ENCODE measurements at places on chromosomes 5 and 9. TPM values are rescaled to one million over a fixed set of nuclear protein-coding genes. Genes with fewer than 3 reads are reported as not detected.
A peak's percentile ranks its signal among the peaks of the same experiment; 100 is the strongest.

DNA sequence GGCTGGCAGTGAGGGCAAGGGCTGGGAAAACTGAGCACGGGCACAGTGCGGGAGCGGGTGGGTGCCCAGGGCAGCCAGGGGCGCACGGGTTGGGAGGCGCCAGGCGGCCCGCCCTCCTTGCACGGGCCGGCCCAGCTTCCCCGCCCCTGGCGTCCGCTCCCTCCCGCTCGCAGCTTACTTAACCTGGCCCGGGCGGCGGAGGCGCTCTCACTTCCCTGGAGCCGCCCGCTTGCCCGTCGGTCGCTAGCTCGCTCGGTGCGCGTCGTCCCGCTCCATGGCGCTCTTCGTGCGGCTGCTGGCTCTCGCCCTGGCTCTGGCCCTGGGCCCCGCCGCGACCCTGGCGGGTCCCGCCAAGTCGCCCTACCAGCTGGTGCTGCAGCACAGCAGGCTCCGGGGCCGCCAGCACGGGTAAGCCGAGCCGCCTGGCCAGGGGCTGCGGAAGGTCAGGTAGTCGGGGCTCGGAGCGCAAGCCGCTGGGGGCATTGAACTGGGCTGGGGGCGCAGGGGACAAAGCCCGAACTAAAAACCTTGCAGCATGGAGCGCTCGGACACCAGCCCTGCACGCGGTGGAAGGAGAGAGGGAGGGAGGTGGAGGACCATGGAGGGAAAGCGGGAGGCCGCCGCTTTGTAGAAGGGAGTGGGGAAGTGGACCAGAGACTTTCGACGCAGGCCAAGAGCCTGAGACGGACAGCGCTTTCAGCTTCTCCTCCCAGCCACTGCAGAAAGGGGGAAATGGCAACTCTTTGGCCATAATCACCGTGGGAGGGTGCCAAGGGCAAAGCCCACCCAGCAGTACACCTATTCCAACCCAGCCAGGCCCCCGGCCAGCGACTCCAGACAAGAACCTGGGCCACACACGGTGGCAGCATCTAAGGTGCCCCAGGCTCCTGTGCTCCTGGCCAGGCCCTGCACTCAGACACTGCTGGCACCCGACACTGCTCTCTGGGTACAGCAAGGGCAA, at the start of gene TGFBI:
Gene TGFBI (plus strand): TSS at position 207 of the 961 bp plus-strand sequence. CDS start 68 bp downstream, at position 275.
- H3K27me3 ChIP-seq: no peaks in the 10 kb centered on the region
- peak within 1 kb of the TSS; percentile 94 for H3K4me3 ChIP-seq
- peak within 1 kb of the TSS; percentile 38 for H3K27ac ChIP-seq

DNA sequence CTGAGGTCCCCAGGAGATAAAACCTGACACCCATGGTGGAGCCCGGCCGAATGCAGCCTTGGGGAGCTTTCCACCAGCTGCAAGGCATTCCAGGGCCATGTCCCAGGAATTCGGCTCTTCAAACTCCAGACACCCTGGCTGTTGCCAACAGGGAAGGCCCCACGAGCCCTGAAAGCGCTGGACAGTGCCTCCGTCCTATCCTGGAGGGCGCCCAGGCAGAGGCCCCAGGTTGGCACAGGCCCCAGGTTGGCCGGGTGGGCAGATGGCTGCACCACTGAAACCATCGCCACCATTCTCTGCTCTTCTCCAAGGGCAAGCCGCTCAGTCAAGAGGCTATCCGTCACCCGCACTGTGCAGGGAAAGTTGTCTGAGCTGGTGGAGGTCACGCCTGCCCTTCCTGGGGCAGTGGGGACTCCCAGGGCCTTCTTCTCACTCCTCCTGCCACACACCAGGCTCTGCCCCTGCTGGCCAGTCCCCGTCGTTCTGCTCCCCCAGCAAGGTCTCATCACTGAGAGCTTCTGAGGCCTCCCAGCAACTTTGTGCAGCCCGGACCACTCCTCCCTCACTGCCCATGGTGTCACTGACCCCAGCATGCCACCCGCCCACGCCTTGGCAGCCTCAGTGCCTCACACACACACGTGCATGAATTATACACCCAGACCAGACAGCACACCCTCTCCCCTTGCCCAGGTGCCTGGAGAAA, 21.2 kb downstream of the SLC6A3 start:
- no peaks in the 10 kb centered on the region for H3K4me1 ChIP-seq
- H3K4me3 ChIP-seq: no peak overlapping the region
- DNase-seq: no peak
- H3K36me3 ChIP-seq: no peaks in the 10 kb centered on the region
- peaks cover 88% of the 10 kb centered on the region for H3K27me3 ChIP-seq
- no peak overlapping the region for H3K27ac ChIP-seq

GRCh38 chr5:1431021-1431811, 14.0 kb downstream of the SLC6A3 start:
- peaks cover 99% of the 10 kb centered on the region for H3K27me3 ChIP-seq
- no peak overlapping the region for H3K4me3 ChIP-seq
- no peaks in the 10 kb centered on the region for H3K4me1 ChIP-seq
- no peak for DNase-seq
- no peak overlapping the region for H3K27ac ChIP-seq

- DNase-seq: no peak
- no peak overlapping the region for H3K4me3 ChIP-seq
- peaks cover 11% of the 10 kb centered on the region for H3K4me1 ChIP-seq
- H3K27me3 ChIP-seq: peaks cover 74% of the 10 kb centered on the region
- H3K36me3 ChIP-seq: no peaks in the 10 kb centered on the region
Measured at GRCh38 chr9:91840469-91840868, 109.6 kb downstream of the ROR2 start.

DNA sequence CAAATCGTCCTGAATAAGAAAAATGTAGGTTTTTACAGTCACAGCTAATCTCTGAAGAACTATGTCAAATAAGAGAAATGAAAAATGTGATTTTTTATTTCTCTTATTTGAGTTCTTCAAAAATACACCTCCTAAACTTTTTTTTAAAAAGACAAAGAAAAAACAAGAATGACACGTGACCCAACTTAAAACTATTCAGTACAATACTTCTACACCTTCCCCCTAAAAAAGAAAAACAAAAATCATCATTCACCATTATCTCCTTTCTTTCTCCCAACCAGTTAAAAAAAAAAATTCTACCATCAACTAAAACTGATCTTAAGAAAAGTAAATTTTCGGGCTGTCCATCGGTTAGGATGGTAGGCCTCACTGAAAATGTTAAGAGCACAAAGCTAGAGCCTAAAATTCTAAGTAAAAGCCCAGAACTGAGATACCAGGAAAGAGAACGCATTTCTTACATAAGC, 2.1 kb downstream of the RNF145 start:
- H3K4me3 ChIP-seq: peak overlapping the region; percentile 73
- H3K27ac ChIP-seq: peak overlapping the region; percentile 86
- H3K36me3 ChIP-seq: peaks cover 10% of the 10 kb centered on the region
- H3K4me1 ChIP-seq: peaks cover 34% of the 10 kb centered on the region
- DNase-seq: no peak

DNA sequence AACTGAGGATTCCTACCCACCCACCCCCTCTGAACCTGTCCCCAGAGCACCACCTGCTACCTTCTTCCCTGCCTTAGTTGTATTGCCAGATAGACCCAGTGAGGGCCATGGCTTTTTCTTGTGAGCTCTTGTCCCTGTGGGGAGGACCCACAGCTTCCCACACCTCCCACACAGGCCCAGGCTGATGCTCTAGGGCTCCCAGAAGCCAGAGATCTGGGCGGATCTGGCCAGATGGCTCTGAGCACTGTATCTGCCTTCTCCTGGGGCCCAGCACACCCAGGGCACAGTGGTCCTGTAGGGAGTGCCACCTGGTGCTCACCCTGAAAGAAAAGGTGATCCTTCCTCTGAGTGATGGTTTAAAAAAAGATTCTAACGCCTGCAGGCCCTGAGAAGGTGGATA, 131.7 kb downstream of the DAB2IP start:
- H3K4me1 ChIP-seq: no peaks in the 10 kb centered on the region
- no peak for DNase-seq
- no peak overlapping the region for H3K27ac ChIP-seq
- no peak overlapping the region for H3K4me3 ChIP-seq
- no peaks in the 10 kb centered on the region for H3K27me3 ChIP-seq

DNA sequence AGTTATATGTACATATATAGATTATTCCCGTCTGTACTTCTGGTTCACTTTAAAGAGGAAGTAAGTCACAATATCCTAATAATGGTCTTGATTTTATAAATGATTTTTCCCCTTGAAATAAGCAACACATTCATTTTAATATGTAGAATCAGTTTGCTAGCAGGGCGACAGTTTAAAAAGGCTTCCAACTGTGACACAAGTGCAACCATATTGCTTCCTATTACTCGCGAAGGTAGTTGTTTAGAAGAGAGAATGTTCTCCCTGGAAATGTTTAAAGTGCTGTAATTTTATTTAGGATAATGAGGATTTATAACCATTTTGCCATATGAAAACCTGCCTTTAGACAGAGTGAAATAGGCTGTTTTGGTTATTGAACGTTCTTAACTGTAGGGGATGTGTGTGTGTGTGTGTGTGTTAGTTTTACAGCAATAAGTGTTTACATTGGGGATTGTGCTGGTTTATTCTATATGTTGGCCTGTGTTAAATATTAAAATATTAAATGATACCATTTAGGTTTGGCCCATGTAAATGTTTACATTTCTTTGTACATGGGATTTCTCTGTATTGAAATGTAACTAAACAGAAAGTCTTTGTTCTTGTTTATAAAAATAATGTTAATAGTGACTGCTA, 138.3 kb downstream of the PBX3 start:
- no peak overlapping the region for H3K4me3 ChIP-seq
- H3K27me3 ChIP-seq: no peaks in the 10 kb centered on the region
- peaks cover 10% of the 10 kb centered on the region for H3K4me1 ChIP-seq
- no peaks in the 10 kb centered on the region for H3K36me3 ChIP-seq
- no peak overlapping the region for H3K27ac ChIP-seq

- H3K36me3 ChIP-seq: no peaks in the 10 kb centered on the region
- peaks cover 63% of the 10 kb centered on the region for H3K27me3 ChIP-seq
- no peaks in the 10 kb centered on the region for H3K4me1 ChIP-seq
Measured at GRCh38 chr9:91991721-91992341, 41.8 kb upstream of the ROR2 start.

DNA sequence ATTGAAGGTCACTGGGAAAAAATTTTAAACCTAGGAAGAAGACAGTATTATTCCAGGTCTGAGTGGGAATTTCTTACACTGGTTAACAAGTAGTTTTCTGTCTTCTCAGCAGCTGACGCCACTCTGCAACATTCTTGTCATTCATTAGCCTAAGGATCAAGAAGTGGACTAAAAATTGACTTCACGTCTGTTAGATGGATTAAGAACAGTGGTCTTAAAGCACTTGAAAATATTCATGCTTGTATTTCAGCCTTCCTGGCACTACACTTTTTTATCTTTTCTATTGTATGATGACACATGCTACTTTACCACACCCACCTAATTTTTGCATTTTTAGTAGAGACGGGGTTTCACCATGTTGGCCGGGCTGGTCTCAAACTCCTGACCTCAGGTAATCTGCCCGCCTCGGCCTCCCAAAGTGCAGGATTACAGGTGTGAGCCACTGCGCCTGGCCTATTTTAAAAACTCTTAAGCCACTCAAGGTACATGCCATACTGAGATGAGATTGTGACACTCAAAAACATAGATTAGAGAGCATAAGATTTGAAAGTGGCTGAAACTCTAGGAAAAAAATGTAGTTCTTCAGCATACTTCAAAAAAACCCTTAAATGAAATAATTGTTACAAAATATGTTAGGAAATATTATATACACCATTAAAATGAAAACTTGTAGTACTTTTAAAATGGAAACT, 8.4 kb downstream of the MATR3 start:
- peaks cover 27% of the 10 kb centered on the region for H3K4me1 ChIP-seq
- H3K27ac ChIP-seq: no peak overlapping the region

- H3K27me3 ChIP-seq: no peaks in the 10 kb centered on the region
- DNase-seq: no peak
- no peaks in the 10 kb centered on the region for H3K36me3 ChIP-seq
Measured at GRCh38 chr5:157997991-157998504, 139.1 kb upstream of the CLINT1 start.

DNA sequence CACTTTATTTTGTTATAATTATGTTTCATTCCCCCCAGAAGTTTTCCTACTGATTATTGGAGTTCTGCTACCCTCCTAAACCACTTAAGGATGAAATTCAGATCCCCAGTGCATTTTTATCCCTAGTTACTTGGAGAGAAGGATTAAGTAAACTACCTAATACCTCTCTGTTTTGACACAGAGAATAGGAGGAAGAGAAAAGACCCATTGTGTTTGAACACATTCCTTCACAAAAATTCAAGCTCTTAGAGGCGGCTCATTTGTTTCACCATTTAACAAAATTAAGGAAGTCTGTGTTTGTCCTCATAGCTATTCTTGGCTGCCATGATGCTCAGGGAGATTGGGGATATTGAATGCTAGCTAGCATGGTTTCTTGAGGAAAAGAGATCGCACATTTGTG, 492.6 kb downstream of the EBF1 start:
- DNase-seq: no peak
- peaks cover 3% of the 10 kb centered on the region for H3K27me3 ChIP-seq
- no peaks in the 10 kb centered on the region for H3K36me3 ChIP-seq
- no peak overlapping the region for H3K4me3 ChIP-seq
- H3K27ac ChIP-seq: no peak overlapping the region

DNA sequence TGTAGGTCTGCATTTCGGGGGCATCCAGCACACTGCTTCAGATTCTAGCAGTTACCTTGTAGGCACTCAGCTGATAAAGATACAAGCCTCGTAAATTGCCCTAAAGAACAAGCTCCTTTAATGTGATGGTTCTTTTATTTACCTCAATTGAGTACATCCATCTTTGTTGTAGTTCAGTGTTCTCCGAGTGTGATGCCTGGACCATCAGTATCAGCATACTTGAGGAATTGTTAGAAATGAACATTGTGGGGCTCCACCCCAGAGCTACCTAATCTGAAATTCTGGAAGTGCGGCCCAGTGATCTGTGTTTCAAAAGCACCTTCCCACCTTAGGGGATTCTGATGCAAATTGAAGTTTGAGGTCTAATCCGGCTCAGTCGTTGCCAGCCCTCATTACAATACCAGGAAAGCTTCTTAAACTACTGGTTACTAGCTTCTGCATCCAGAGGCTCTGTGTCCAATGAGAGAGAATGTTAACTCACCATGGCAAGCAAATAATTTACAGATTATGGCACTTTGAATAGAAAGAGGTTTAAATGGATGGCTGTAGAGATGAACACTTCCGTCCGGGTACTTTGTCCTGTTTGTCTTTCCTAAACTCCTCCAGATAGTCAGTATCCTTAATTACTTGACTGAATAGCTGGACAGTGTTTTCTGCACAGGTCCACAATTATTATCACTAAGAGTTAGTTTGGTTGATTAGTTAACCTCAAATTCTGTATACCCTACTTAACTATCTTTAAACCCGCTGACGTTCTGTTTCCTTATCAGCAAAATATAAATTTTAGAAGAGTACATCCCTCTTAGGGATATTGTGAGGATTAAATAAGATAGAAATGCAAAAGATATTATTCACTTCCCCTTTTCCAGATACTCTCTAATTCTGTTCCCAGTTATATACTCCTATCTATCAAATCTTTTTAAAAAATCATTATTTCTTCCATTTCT, 47.9 kb downstream of the RAI14 start:
- H3K36me3 ChIP-seq: peaks cover 47% of the 10 kb centered on the region
- H3K27me3 ChIP-seq: no peaks in the 10 kb centered on the region
- peaks cover 26% of the 10 kb centered on the region for H3K4me1 ChIP-seq
- no peak overlapping the region for H3K4me3 ChIP-seq
- no peak for DNase-seq

GRCh38 chr5:16857635-16858034, 78.5 kb downstream of the MYO10 start:
- H3K36me3 ChIP-seq: no peaks in the 10 kb centered on the region
- H3K27ac ChIP-seq: no peak overlapping the region
- H3K4me1 ChIP-seq: no peaks in the 10 kb centered on the region
- no peaks in the 10 kb centered on the region for H3K27me3 ChIP-seq

Gene SLC45A2
- 0.33 TPM for total RNA-seq

Gene HDAC3
- 87.0 TPM for total RNA-seq

Gene MRRF
- total RNA-seq: 79.5 TPM

Gene IL3
- not detected for total RNA-seq

Gene RNF183
- total RNA-seq: 0.92 TPM
